ENCODE measurements at places on chromosomes 7 and 10.
A peak's percentile ranks its signal among the peaks of the same experiment; 100 is the strongest.

DNA sequence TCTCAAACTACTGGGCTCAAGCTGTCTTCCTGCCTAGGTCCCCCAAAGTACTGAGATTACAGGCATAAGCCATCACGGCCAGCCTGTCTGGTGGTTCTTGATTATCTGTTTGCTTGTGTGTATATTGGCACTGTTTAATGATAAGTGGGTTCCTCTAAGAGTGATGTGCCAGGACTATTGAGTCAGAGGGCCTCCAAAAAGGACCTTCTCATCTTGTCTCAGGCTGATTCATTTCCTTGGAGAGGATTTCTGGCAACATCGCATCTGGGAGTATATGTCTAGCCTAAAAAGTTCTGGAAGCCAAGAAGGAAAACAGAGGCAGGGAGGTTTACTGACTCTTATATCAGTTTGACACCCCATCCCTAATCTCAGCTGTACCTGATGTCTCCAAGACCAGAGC is 27.1 kb upstream of the AKAP9 start:
- peak; percentile 28 for DNase-seq

- no peak for DNase-seq
These were observed 59.0 kb upstream of the FGL2 start for GRCh38 chr7:77258593-77258992.

DNA sequence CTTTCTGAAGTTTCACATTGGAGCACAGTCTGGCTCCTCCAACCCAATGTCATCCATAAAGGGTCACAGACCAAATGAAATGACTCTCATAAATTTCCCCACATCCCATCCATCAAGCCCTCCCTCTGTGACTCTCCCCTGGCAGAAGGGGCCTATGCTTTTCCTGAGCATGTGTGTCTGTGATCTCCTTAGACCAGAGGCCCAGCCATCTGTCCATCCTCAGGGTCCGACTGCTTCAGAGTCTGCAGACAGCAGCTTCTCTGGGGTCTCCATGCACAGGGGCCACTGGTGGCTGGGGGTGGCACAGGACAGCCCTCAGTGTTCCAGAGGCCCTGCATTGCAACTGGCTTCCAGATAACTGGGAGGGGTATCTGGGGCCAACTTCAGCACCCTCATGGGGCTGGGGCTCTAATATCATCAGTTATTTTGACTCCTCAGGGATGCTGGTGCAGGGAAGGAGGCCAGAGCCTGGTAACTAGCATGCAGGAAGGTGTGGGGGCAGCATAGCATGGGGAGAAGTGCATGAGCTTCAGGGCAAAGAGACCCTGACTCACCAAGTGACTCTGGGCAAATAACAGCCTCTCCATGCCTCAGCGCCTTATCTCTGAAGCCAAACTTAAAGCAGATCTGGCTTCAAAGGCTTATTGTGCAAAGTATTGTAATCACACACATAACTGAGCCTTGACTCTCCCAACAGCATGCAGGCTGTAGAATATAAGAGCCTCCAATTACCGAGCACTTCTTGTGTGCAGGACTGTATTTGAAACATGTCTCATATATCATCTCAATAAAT is 266.9 kb downstream of the GRID1 start:
- DNase-seq = no peak

GRCh38 chr7:16651396-16652239 is 5.6 kb downstream of the BZW2 start:
- DNase-seq = peak; percentile 70

DNA sequence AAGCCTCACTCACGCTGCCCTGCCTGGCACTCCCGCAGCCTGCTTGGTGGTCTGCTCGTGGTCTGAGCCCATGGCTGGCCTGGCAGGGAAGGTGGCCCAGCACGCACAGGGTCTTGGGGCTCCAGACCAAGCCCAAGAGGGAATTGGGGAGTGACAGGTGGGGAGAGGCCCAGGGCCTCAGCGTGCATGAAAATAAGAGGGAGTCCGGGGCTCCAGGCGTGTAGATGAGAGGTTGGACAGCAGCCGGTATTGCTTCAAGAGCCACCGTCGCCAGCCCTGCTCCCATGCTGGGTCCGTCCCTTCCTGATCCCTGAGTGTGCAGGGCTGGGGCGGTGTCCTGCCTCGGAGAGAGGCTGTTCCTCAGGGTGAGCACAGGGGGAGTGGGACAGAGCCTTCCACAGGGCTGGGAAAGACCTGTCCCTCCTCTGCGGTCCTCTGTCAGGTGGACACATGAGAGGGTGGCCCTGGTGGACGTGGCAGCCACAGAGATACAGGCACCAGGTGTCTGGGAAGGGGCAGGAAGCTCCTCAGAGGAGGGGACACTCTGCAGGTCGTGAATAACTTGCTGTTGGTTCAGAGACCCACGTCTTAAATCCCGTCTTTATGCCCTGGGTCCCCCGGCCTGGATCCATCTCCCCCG is 113.1 kb downstream of the INPP5A start:
- no peak for DNase-seq

- DNase-seq = no peak
These were observed 26.4 kb downstream of the KIF11 start for GRCh38 chr10:92619368-92619767.

DNA sequence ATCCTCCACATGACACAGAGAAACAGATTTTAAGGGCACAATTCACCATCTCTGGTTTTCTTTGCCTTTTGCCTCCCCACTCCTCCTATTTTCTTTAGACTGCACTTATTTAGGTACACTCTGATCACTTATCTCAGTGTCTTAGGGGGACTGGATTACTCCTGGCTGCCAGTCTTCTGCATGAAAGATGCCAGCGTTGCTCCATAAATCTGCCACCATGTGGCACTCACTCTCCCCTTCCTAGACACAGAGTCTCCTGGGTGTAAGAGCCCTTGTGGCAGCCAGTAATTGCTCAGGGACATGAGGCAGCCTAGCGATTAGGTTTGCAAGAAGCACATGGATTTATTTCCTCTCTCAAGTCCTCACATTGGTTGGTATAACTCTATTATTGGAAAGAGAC is 34.5 kb upstream of the RBM20 start:
- DNase-seq = no peak

DNA sequence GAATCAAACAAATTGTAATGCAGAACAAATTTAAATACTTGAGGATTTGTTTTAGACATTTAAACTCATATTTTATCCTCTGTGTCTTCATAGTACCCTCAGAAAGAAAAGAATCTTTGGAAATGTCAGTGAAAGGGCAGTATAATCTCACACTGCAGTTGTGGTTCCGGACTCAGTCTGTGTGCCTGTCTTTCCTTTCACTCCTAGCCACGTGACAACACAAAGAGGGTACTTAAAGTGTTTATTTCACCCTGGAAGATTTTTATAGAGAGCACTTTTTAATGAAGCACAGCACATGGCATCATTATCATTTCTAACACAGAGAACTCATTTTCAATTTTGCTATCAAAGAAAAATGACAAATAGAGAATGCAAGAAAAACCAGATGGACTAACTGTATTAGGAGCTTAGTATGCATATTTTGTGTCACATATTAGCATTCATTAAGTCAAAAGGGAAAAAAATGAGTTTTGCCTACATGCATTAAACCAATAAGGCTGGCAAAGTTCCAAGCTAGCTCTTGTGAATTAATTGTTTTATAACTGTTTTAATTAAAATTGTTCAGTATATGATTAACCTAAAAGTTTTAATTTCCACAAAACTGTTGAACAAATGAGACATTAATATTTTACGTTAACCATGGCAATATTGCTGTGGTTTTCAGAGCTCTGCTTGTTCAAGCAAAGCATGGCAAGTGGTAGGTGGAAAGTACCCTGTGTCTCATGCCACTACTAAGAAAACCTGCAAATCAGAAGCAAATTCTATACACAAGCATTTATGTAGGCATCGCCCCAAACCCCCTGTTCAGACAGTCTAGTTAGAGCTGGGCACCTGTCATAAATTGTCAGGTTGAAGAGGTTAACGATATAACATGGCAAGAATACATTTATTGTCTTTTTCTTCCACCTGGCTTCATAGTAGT is 65.9 kb downstream of the AUTS2 start:
- DNase-seq = no peak

DNA sequence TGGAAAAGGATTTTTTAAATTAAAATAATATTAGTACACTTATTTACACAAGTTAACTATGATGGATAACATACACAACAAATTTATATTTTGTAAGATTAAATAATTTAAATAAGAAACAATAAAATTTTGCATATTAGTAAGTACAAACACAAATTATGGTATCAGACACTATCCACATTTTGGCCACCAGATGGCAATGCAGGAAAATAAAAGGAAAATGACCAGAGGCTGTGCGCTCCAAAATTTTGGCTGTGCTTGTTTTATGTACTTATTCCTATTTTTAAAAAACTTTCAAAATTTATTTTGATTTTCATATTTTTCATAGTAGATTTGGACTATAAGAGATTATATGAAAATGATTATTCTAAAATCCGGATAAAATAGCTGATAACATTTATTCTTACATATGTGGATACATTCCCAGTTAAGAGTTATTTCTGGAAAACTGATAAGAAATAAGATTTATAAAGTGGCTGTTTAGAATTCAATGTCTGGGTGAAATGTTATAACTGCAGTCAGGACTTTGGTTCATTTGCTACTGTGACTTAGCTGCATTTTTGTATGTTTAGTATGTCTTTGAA is 274.7 kb upstream of the HGF start:
- DNase-seq = peak; percentile 65

- no peak for DNase-seq
These were observed 186.3 kb downstream of the XPNPEP1 start for GRCh38 chr10:109737009-109737408.

DNA sequence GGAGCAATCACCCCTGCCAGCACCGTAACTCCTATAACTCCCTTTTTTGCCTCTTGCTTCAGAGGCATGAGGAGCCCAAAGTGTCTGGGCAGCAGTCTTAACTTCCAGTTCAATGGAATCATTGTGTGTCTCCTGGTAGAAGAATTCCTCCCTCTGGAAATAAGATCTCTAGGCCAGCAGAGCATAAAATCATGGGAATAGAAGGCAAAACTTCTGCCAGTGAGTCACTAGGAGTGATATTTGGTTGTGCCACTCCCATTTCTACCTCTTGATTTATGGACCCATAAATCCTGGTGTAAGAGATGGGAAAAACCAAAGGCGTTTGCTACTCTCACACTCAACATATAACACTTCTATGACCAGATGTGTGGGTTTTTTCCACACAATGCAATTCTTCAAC is 104.9 kb upstream of the FAM180A start:
- DNase-seq = no peak

DNA sequence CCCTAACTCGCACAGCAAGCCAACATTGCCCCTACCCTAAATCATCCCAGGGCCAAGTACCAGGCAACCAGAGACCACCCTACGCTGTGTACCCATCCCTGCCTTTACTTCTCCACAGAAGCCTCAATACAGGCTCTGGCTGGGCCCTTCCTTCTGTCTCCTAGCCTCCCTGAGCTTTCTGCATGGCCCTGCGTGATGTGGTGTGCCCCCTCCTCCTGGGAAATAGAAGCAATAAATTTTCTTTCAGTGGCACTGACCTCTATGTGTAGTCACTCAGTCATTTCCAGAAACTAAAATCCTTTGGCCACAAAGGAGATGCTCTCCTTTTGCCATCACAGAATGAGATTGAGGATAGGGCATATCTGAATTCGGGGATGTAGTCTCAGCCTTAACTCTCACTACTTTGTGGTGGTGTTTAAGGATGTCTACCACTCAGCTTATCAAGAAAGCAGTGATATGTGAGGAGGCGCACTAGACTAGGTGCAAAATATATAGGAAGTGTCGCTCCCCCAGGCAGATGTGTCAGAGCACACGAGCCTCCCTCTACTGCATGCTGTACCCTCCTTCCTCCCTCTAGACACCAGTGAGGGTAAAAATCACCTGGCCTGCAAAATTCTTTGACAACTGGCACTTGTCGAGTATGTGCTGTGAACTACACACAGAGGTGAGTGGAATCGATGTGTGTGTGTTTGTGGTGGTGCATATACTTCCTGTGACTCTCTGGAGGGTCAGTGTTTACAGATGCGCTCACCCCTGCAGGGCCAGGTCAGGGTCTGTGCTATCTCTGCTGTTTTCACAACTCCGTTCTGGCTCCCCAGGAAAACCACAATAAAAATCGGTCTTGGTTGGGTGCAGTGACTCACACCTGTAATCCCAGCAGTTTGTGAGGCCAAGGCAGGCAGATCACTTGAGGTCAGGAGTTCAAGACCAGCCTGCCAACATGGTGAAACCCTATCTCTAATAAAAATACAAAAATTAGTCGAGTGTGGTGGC is 825.9 kb upstream of the IGFBP3 start:
- DNase-seq = no peak

GRCh38 chr10:72375173-72375572 is 20.5 kb upstream of the DNAJB12 start:
- DNase-seq = no peak

GRCh38 chr7:128214463-128214862 is 26.6 kb upstream of the LEP start:
- no peak for DNase-seq

DNA sequence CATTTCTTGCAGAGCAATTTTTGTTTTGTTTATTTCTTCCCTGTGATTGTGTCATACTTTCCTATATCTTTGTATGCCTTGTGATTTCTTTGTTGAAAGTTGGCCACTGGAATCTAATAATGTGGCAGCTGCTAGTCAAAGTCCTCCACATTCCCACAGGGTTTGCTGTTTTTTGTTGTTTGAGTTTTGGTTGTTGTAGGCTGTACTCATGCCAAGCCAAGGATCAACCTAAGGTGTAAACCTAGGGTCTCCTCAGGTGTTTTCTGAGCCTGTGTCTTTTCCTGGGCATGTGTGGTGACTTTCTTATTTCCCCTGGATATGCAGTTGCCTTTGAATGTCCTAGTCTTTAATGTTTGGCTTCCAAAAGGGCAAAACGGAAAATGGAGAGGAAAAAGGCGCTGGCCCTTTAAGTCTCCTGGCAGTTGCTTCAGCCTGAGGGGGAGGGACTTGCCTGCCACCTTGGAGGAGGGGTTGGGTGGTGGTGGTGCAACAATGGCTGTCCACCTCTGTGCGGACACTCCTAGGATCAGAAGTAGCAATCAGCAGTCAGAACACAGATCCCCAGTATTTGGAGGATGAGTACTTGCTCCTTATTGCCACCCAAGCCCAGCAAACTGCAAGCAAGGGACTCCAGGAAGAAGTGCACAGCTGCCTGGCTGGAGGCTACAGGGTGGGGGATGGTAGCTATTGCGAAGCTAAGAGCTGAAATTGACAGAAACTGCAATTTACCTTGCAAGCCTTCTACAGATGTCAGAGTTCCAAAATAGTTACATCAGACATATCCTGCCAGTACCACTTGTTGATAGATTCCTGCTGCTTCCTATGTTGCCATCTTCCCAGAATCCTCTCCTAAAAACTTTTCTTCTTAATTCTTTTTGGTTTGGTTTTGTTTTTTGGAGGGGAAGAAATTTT is 5.6 kb upstream of the ZNF518A start:
- peak; percentile 37 for DNase-seq

DNA sequence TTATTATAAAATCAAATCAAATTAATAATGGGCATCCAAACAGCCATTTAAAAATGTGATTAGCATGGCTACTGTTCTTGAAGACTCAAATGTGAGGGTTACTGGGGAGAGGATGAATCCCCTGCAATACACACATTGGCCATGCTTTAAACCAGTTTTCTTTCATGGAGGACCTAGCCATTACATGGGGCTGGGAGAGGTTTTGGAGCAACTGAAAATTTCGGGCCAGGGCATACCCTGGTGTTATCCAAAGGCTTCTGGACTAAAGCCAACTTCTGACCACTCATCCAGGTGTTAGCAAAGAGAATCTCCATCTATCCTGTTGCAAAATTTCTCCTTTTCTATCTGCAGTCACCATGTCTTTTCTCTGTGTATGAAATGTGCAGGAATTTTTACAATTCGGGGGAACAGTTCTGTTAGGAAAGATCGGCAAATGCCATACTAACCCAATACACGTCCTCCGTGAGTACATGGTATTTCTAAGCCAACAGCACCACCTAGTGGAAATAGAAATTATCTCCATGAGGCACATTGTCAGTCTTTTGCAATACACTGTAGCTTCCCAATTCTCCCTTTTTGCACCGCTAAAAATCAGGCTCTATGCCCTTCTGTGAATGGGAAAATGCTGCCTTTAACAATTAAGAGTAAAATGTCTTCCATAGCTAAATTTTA is 47.0 kb upstream of the ZNF107 start:
- DNase-seq = peak; percentile 68
